Spleen (tissue), 13 donors: ENCODE measurements at places on chromosomes 6 and 20. TPM values are rescaled to one million over a fixed set of nuclear protein-coding genes. Genes with fewer than 3 reads are reported as not detected.

- DNase-seq, result no peak
These were observed 11.5 kb upstream of the ZNF133 start for GRCh38 chr20:18276821-18277220.

GRCh38 chr20:21564127-21564773, 50.4 kb upstream of the NKX2-2 start:
- DNase-seq, result no peak

The KIF13A gene
- 8.3 TPM for polyA plus RNA-seq

DNA sequence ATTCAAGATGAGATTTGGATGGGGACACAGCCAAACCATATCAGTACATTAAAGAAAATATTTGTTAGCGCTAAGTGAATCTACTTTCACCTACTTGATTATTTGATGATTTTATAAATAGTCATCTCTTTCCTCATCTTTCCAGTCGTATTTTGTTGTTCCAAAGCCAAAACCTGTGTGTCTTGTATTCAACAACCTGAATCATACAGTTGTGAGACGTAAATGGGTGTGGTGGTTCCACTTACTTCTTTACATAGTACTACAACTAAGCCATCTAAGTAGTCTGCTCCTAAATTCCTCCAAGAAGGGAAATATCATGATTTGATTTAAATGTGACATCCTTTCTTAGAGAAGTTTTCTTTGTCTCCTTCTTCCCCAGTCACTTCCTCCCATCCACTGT, 132.8 kb downstream of the ESR1 start:
- no peak for DNase-seq

GRCh38 chr6:136326038-136326553, 36.5 kb upstream of the BCLAF1 start:
- DNase-seq, result no peak

- DNase-seq, result no peak
These were observed 11.7 kb downstream of the HCK start for GRCh38 chr20:32063695-32064094.
